ENCODE measurements at places on chromosomes 13 and 19.

GRCh38 chr19:15107061-15108010 is at the start of gene SYDE1:
Gene SYDE1, plus strand, starts transcription at chr19:15107401. Its CDS starts 33 bp downstream, at chr19:15107434.
- DNase-seq: peak; percentile 35

DNA sequence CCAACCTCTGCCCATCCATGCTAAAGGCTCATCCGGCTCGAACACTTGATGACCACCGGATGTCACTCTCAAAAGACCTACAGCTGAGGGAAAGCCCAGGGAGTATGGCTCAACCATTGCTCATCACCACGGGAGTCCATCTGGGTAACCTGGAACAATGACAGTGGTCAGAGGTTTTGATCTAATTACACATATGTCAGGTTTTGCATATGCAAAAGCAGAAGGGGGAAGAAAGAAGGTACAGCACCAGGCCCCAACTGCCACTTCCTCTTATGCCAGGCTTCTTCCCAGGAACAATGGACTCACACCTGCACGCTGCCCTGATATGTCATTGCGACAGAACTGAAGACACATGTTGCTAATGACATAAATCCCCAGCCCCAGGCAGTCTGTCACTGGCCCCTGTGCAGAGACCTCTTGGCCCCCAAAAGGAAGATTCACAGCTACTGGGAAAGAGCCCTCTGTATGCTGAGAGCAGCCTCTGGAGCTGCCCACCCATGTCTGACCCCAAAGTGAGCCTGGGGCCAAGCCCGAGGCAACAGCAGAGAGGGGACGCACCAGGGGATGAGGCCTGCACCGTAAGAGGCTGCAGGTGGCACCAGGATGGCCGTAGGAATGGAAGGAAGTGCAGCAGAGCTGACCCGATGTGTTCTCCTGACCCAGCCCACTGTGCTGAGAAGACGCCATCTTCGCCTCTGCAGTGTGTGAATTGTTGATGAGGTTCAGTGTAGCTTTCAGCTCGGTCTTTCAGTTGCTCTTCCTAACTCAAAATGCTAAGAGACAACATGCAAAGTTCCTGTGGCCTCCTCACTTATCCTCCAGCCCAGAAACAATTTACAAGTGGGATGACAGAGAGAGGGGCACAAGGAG is 26.3 kb downstream of the EPS15L1 start:
- DNase-seq: no peak

- peak; percentile 43 for DNase-seq
Measured at GRCh38 chr19:55319785-55320184, 5.4 kb downstream of the TMEM150B start.

DNA sequence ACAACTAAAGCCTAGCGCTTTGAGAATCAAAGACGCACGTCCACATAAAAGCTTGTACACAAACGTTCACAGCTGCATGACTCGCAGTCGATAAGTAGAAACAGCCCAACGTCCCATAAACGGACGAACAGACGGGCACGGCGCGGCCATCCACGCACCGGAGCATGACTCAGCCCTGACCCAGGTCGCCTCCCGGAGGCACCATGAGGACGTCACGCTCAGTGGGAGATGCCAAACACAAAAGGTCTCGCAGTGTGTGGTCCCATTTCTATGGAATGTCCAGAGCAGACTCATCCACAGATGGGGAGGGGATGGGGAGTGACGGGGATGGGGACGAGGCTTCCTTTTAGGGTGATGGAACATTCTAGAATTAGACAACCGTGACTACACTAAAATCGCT is 9.4 kb downstream of the POLRMT start:
- no peak for DNase-seq

GRCh38 chr19:18487576-18488402 is 34.1 kb downstream of the ELL start:
- DNase-seq: no peak

- no peak for DNase-seq
Measured at GRCh38 chr13:110799246-110800236, 86.0 kb downstream of the ING1 start.

GRCh38 chr19:29773141-29773540 is 38.6 kb upstream of the CCNE1 start:
- DNase-seq: no peak

- no peak for DNase-seq
Measured at GRCh38 chr19:18194554-18195238, 1.7 kb downstream of the MPV17L2 start.

DNA sequence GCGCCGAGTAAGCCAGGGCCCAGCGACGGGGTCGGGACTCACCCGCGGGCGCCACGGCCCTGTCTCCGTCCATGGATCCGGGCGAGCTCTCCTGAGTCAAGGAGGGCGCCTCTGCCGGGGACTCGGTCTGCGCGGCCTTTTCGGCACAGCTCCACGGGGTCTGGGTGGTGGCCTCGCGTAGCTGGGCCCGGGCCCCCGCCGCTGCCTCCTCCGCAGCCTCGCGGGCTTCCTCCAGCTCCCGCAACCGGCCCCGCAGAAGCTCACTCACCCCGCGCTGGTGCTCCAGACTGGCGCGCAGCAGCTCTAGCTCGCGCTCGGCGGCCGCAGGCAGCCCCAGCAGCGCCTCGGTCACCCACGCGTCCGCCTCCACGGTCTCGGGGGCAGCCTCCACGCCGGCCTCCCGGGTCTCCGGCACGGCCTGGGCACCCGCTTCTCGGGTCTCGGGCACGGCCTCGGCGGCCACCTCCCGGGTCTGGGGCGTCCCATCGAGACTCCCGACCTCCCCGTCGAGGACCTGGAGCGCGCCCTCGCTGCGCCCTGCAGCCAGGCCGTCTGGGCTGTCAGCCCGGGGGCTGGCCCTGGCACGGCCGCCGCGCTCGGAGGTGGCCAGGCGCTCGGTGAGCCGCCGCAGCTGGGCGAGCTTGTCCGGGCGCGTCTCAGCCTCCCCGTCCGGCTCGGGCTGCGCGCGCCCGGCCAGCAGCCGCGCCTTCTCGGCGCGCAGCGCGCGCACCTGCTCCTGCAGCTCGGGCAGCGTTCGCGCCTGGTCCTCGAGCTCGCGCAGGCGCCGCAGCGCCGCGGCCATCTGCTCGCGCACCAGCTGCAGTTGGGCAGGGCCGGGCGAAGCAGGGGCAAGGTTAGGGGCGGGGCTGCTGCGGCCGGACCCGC is 8.4 kb downstream of the KANK3 start:
- peak; percentile 66 for DNase-seq

- no peak for DNase-seq
Measured at GRCh38 chr13:90420683-90421082, 926.8 kb upstream of the MIR17HG start.

- no peak for DNase-seq
Measured at GRCh38 chr19:39740395-39740794, 2.6 kb upstream of the CLC start.

DNA sequence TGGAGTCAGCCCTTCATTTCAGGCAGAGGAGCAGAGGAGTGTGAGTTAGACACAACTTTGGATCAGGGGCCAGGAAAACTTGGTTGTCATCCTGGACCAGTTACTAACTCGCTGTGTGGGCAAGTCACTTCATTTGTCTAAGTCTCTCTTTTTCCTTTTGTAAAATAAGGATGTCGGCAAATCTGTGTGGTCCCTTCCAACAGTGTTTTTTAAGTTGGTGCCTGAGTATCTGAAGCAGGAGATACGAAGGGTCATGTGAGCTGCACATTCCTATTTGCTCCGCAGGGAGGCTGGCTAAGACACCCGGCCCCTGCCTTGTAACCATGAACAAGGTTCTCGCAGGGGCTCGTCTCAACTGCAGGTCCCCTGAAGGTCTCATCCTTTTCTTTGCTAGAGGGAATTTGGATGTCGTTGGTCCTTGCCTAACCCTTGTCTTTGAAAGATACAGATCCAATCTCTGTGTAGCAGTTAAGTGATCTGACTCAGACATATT is 64.3 kb downstream of the LRCH1 start:
- DNase-seq: no peak

DNA sequence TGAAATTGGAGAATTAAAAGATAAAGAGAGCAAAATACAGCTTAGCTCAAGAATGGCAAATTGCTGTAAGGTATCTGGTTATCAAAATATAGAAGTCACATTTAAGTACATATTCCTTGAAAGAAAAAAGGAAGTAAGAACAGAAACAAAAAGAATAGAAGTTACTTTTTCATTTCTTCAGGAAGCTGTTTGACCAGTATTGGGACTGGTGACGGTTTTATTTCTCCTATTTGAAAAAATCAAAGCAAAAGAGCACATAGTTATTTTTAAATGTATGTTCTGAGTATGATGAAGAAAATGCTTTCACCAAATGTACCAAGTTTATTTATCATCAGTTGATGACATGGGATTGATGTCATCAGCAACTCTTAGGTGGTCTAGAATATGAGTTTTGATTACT is 83.1 kb upstream of the OXGR1 start:
- no peak for DNase-seq

- DNase-seq: no peak
Measured at GRCh38 chr13:100838387-100838786, 163.8 kb upstream of the TMTC4 start.

DNA sequence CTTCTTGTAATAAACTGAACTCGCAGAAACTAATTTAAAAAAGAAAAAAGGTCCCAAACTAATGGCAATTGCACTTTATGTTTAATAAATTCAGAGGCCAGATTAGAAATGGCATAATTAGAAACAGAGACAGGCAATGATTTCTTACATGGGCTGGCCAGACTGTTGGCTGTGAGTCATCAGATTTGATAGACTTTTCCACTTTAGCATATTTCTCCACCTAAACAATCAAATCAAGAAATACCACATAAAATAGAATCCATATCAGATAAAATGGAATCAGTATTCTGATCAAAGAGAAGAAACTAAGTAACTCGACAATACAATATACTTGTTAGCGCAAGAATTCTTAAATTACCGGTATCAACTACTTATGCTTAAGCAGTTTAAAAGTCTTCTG is 29.0 kb downstream of the EXOSC8 start:
- DNase-seq: no peak

GRCh38 chr19:54704928-54705327 is 19.3 kb upstream of the KIR3DL3 start:
- no peak for DNase-seq

DNA sequence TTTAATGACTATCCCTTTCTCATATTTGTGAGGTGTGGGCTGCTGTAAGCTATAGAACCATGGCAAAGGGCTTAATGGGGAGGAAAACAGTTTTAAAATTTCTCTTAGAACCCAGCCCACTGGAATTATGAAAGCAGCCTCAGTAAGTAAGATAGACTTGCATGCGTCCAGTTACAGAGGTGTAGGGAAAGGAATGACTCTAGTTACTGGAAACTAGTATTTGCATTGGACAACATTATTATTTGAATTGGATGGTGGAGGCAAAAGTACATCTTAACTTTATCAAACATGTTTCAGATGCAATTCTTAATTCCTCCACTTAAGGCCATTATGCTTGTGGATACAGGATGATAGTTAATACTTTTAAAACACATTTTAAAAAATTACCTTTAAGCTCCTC is 292.9 kb downstream of the SPRY2 start:
- no peak for DNase-seq

DNA sequence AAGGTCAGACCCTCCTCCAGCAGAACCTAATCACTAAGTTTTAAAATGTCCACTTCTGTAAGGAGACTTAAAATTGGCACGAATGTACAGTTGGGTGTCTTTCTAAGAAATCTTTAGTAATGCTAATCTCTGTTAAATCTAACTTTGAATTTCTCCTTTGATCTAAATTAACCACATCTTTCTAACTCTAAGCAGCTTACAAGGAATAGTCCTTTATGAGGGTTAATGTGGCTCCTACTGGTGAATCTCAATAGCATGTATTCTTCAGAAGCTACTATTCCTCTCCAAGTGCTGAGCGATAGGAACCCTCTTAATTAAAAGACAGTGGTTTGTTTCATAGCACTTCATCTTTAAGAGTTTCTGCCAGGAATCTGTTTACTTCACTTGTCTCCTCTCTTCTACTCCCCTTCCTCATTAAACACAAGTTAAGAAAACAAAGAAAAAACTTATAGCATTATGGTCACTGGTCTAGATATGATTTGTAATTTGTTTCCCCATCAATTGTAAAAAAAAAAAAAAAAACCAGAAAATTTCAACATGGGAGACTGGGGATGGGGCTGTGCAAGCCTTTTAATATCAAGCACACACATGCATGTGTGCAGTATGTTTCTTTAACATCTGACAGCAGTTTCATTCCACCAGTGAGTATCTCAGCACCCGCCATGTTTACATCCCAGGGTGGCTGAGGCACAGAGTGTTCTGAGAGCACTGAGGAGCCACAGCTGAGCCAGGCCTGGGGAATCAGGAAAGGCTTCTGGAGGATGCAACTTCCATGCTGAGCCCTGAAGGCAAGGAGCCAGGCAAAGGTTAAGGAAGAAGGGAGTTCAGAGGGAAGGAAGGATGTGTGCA is 57.7 kb downstream of the ATP7B start:
- no peak for DNase-seq

DNA sequence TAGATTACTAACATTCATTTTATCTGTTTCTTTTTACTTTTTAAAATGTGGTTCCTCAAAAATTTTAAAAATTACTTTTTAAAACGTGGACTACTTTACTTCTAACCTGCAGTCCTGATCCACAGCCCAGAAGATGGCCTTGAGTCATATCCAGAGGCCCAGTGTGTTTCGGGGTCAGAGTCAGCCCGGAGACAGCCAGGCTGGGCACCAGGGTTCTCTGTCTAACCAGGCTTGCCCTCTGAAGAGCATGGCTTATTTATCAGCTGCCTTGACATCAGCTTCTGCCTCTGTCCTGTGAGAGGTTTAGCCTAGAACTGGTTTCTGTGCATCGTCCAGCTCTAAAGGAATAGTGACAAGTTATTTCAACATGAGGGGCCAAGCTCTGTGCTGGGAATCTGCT is 332.0 kb downstream of the FGF9 start:
- no peak for DNase-seq

GRCh38 chr19:15672580-15673175 is at the start of gene CYP4F12:
Gene CYP4F12, plus strand, starts transcription at chr19:15673087. Its CDS starts 443 bp downstream, at chr19:15673530.
- DNase-seq: peak; percentile 99

GRCh38 chr13:111143865-111144540 is 28.9 kb downstream of the ARHGEF7 start:
- no peak for DNase-seq

GRCh38 chr13:45412274-45413049 is 5.7 kb downstream of the SLC25A30 start:
- DNase-seq: no peak
